Retina (tissue), 1 donor: ENCODE measurements at places on chromosomes 11 and 22.

DNA sequence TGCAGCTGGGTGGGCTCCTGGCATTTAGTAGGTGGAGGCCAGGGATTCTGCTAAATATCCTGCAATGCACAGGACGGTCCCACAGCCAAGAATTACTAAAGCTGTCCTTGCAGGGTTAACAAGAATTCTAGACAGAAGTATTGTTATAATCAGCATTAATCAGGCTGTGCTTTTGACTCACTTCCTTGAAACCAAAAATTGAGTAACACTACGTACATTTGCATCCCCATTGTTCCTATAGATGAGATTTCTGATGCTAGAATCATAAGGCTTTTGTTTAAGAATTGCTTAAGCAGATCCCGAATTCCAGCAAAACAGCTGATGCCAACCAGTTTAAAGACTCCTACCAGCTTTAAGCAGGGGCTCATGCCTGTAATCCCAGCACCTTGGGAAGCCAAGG, 11.4 kb downstream of the SLC6A5 start:
- no peak for DNase-seq

- no peak for DNase-seq
These were observed 9.0 kb downstream of the MTNR1B start for GRCh38 chr11:92978271-92979111.

DNA sequence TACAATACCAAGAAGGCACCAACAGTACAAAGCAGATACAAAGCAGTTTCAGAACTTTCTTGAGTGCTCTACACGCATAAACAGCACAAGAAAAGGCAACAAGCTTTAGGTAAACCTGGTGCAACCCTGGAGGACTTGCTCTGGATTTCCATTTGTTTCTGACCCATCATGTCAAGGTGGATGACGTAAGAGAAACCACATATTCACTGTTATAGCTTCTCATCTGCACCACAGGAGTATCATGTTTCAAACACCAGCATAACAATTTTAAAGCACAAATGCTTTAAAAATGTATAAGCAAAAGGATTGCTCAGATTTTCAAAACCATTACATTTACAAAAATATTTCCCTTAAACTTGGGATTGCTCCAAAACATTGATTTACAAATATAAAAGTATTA, 25.0 kb upstream of the YPEL1 start:
- no peak for DNase-seq

- DNase-seq: no peak
These were observed 45.6 kb upstream of the PLET1 start for GRCh38 chr11:112306230-112306629.

GRCh38 chr22:46635756-46636155, 15.6 kb downstream of the GRAMD4 start:
- no peak for DNase-seq

DNA sequence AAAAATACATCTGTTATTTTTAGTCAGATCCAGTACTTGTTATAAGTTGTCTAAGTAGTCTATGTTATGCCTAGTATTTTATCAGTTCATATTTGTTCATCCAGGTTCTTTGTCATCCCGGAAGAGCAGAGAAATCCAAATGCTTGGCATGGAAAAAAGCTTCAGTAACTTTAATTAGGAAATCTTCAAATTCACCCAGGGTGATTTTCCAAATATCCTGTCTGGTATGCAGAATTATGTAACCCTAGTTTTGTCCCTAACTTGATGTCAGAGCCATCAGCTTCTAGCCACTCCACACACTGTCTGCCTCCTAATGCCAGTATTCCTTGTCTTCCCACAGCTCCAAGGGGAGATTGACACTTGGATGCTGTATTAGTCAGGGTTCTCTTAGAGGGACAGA, 216.2 kb downstream of the ARHGAP42 start:
- DNase-seq: no peak

GRCh38 chr11:12110201-12110713, at the start of gene MICAL2:
Gene MICAL2 (plus strand): TSS chr11:12110590. CDS start chr11:12162156, 51,566 bp downstream.
- DNase-seq: peak; percentile 89

- DNase-seq: peak; percentile 10
These were observed 123.9 kb downstream of the MRTFA start for GRCh38 chr22:40512426-40513136.

- no peak for DNase-seq
These were observed 21.5 kb downstream of the NFAM1 start for GRCh38 chr22:42410708-42411107.

- no peak for DNase-seq
These were observed 47.2 kb upstream of the MMP7 start for GRCh38 chr11:102577723-102578122.

- no peak for DNase-seq
These were observed 40.4 kb downstream of the NUMA1 start for GRCh38 chr11:72039856-72040401.

- no peak for DNase-seq
These were observed 802.0 kb downstream of the KCNA4 start for GRCh38 chr11:29214833-29215232.

DNA sequence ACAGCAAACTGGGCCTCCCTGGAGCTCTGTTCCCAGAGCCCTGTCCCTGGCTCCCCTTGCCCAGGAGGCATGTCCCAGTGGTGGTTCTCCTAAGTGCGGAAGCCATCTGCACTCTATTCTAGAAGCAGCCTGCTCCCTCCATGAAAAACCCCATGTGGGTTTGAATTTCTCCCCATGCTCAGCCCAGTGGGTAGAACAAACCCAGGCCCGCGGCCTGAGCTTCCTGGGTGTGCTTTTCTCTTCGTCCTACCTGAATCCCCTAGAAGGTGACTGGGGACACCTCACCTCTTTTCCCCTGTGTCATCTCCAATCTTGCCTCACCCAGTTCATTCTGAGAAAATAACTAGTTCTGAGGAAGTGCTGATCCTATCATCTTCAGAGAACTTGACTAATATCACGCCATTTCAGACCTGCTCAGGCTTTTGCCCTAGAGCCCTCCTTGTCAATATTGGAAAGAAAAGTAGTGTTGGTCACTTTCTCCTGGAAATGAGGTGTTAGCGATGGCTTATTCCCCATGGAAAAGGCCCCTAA, 15.9 kb downstream of the IL10RA start:
- DNase-seq: no peak

- DNase-seq: no peak
These were observed 941.8 kb downstream of the BRD1 start for GRCh38 chr22:48885919-48886305.

DNA sequence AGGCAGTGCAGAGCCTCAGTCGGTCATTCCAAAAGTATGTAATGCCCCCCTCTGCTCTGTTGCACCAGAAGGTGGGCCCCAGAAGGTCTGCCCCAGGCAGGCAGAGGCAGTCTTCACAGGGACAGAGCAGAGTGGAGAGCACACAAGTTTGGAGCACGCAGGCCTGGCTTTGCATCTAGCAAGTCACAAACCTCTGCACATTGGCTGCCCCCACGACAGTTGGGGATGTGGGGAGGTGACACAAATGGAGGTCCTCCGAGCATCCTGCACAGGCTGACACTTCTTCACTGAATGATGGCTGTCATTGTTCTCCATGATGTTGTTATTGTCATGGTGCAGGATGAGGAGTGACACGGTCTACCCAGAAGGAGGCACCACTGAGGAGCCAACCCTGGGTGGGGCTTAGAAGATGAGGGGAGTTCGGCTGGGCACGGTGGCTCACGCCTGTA, 11.9 kb downstream of the TOM1 start:
- no peak for DNase-seq

- DNase-seq: no peak
These were observed 198.9 kb downstream of the ADAMTS15 start for GRCh38 chr11:130647371-130647770.

GRCh38 chr22:22591348-22592299, 32.6 kb upstream of the PRAME start:
- no peak for DNase-seq

DNA sequence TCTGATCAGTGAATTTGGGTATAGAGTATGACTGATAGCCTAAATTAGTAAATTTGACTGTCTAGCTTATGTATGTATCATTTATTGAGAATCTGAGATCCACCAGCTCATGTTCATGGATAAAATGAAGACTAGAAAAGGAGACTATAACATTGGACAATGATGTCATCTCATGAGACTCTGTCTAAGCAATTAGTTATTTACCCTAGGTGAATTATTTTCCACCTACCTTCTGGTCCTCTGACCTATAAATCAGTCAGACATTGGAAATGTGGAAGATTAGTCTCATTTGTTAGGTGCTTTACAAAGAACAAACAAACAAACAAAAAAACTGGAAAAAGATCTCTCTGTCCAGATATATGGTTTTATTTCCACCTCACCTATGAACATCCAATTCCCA, 38.7 kb upstream of the CALCA start:
- no peak for DNase-seq
